Esophagus muscularis mucosa (tissue), 4 donors: ENCODE measurements at places on chromosomes 11 and 22. TPM values are rescaled to one million over a fixed set of nuclear protein-coding genes. Genes with fewer than 3 reads are reported as not detected.
A peak's percentile ranks its signal among the peaks of the same experiment; 100 is the strongest.

DNA sequence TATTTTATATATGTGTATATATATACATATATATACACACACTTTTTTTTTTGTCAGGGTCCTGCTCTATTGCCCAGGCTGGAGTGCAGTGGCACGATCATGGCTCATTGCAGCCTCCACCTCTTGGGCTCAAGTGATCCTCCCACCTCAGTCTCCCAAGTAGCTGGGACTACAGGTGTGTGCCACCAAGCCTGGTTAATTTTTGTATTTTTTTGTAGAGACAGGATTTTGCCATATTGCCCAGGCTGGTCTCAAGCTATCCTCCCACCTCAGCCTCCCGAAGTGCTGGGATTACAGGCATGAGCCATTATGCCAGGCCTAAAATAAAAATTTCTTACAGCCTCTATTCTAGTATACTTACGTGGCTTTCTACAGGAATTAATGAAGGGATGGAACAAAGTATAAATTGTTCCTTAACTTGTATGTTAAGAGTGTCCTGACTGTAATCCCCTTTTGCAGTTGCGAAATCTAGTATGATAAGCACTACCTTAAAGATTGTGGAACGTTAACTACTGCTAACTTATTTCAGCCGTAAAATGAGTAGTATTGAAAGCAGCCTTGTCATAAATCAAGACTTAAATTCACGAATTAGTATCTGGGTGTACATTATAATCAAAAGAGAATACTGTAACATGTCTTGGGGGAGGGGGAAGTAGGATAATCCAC, 2.1 kb downstream of the TRAF6 start:
- H3K4me1 ChIP-seq = peaks cover 5% of the 10 kb centered on the region
- no peak for DNase-seq
- H3K36me3 ChIP-seq = no peaks in the 10 kb centered on the region

DNA sequence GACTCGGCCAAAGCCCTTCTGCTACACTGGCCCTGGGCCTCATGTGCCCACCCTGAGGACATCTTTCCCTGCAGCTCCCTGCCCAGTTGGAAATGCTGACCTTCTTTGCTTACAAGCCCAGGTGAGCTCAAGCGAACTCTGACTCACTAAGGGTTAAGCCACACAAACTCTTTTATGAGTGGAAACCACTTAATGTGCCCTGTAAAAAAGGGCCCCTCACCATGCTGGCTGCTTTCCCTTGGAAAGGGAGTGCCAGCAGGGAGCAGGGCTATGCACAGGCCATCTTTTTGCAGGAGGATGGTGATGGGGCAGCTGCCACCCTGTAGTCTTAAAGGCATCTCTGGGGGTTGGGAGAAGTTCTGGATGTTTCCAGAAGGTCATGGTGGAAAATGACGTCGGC, 18.7 kb downstream of the EHF start:
- no peaks in the 10 kb centered on the region for H3K36me3 ChIP-seq
- no peak overlapping the region for H3K27ac ChIP-seq
- no peaks in the 10 kb centered on the region for H3K27me3 ChIP-seq
- DNase-seq = no peak
- H3K4me3 ChIP-seq = no peak overlapping the region

Gene CHRDL2
- total RNA-seq = not detected

Gene KRTAP5-1
- total RNA-seq = not detected

DNA sequence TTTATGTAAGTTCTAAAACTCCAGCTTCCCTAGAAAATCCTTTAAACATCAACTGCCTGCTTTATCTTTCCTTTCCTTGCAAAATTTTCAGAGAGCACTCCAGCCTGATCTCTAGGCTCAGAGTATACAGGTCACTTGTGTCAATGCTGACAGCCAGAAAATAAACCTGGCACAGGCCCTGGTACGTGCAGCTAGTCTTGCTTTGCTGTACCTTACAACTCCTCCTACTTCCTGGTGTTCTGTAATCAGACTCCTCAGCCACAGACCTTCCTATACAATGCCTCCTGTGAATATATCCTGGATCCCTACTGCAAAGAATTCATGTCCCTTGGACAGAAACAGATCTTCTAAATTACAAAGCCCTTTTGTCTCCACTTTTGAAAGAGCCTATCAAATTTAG, 24.2 kb upstream of the TMEM123 start:
- no peak overlapping the region for H3K4me3 ChIP-seq
- DNase-seq = peak; percentile 79
- H3K27me3 ChIP-seq = no peaks in the 10 kb centered on the region
- H3K36me3 ChIP-seq = no peaks in the 10 kb centered on the region
- H3K4me1 ChIP-seq = no peaks in the 10 kb centered on the region

GRCh38 chr11:44957776-44958564, 7.3 kb upstream of the TP53I11 start:
- no peaks in the 10 kb centered on the region for H3K36me3 ChIP-seq
- DNase-seq = no peak
- H3K4me3 ChIP-seq = no peak overlapping the region
- H3K27ac ChIP-seq = no peak overlapping the region
- H3K27me3 ChIP-seq = no peaks in the 10 kb centered on the region

Gene MMP7
- not detected for total RNA-seq

GRCh38 chr11:94185416-94186084, 56.9 kb downstream of the PANX1 start:
- no peak overlapping the region for H3K4me3 ChIP-seq
- no peaks in the 10 kb centered on the region for H3K27me3 ChIP-seq
- H3K4me1 ChIP-seq = peaks cover 12% of the 10 kb centered on the region

GRCh38 chr22:38056969-38057891, at the start of gene PICK1:
TSS of gene PICK1 (plus strand) at chr22:38057404. CDS start at chr22:38057810, 406 bp downstream.
- H3K27ac ChIP-seq = peak within 1 kb of the TSS; percentile 82
- DNase-seq = peak; percentile 97
- no peaks in the 10 kb centered on the region for H3K27me3 ChIP-seq
- H3K4me1 ChIP-seq = peaks cover 28% of the 10 kb centered on the region
- H3K36me3 ChIP-seq = no peaks in the 10 kb centered on the region
- peak within 1 kb of the TSS; percentile 62 for H3K4me3 ChIP-seq

DNA sequence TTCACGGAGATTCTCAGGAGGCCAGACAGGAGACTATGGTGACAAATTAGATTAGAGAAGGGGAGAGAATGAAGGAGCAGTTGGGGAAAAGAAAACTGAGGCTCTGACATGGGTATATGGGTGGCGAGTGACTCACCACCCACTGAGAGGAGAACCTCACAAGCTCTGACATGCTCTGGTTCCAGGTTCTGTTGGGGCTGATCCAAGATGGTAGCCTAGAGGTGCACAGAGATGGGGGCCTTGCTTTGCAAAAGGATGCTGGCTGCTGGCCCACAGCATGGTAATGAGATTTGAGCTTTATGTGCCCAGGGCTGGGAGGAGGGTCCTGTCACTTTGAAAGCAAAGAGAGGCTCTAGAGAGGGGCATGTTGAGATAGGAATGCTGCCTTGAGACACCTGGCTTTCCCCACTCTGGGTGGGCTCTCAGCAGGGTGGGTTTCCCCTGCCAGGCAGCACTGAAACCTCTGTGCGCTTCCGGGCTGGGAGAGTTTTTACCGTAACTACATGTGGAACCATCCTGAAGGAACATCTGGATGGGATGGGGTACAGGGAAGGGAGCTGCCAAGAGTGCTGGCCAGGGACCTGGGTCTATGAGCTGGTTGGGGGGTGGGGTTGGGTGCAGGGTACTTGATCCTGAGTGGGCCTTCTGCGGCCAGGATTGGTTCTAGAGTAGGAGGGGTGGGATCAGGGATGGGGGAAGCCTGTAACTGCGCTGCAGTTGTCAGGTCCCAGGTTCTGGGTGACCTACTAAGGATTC, 1.2 kb upstream of the GRK2 start:
- no peak overlapping the region for H3K4me3 ChIP-seq
- no peak for DNase-seq
- H3K27ac ChIP-seq = no peak overlapping the region
- H3K36me3 ChIP-seq = no peaks in the 10 kb centered on the region
